ENCODE measurements at places on chromosomes 5 and 9.

DNA sequence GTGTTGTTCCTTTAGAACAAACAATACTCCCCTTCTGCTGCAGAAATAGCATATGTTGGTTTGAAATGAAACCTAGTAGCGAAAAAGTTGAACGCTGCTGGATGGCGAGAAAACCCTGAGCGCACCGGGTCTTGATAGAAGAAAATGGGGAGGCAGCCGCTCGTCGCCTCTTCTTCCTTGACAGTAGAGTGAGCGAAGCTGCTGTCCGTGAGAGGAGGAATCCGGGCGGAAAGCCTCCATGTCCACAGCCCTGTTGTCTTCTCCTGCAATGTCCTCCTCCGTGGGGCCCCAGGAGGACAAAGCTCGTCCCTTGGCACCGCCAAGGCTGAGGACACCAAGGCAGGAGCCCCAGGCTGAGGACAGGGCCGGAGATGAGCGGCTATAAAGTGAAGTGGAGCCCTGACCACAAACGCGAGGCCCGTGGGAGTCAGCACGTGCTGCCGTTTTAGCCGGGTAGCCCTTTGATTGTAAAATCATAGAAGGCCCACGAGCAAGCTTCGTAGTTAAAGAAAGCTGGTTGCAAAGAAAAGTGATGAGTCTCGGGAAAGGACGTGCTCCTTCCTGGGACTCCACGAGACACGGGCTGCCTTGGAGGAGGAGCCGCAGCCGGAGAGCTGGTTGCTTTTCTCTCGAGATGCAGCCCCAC is 35.6 kb downstream of the MRPL36 start:
- no peak for DNase-seq

DNA sequence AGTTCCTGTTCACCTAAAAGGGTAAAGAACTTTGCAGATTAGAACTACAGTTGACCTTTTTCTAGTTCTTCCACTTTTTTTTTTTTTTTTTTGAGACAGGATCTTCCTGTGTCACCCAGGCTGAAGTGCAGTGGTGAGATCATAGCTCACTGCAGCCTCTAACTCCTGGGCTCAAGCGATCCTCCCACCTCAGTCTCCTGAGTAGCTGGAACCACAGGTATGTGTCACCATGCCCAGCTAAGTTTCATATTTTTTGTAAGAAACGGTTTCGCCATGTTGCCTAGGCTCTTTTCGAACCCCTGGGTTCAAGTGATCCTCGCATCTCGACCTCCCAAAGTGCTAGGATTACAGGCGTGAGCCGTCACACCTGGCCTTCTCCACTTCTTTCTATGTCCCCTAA is 39.7 kb upstream of the TNFAIP8 start:
- DNase-seq: no peak

DNA sequence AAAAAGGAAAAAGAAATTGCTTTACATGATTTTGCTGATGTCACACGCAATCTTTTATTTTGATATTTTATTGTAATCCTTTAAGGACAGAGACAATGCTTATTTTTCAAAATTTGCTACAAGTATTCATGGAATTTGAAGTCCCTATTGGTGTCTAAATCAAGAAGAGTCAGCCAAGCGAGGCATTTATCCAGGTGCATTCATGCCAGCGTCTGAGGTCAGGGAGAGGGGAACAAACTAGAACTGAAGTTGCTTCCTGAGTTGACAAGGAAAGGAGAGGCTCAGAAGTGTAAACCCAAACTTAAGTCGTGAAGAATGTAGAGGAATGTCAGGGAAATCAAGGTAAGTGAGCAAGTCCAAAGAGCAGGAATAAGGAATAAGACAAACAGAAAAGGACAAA is 83.0 kb upstream of the GNAQ start:
- DNase-seq: no peak

DNA sequence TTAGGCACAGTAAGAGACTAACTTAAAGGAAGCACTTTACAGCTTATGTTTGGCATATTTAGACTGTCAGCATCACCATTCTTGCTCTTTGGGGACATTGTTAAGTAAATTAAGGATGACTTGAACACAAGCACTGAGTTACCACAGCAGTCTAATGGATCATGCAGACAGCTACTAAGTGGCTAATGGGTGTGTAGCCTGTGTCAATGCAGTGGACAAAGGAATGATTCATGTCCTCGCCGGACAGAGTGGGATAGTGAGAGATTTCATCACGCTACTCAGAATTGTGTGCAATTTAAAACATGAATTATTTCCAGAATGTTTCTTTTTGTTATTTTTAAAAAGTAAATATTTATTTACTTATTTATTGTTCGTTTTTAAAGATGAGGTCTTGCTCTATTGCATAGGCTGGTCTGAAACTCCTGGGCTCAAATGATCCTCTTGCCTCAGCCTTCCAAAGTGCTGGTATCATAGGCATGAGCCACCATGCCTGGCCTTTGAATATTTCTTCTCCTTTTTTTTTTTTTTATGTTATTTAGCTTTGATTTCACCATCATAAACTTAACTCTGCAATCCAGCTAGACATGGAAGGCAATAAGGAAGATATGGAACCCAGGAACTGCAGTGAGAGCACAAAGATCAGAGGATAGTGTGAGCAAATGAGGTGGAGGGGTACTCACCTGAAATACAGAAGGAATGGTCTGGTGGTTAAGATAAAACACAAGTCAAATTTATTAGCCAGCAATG is 53.0 kb upstream of the KLF4 start:
- DNase-seq: no peak

- no peak for DNase-seq
Measured at GRCh38 chr5:176446884-176447590, 1.1 kb upstream of the FAF2 start.

- DNase-seq: no peak
Measured at GRCh38 chr9:137417161-137418021, 5.6 kb downstream of the EXD3 start.

GRCh38 chr9:38641985-38642864 is 21.8 kb upstream of the ANKRD18A start:
- no peak for DNase-seq
